ENCODE measurements at places on chromosomes 2 and 18.

DNA sequence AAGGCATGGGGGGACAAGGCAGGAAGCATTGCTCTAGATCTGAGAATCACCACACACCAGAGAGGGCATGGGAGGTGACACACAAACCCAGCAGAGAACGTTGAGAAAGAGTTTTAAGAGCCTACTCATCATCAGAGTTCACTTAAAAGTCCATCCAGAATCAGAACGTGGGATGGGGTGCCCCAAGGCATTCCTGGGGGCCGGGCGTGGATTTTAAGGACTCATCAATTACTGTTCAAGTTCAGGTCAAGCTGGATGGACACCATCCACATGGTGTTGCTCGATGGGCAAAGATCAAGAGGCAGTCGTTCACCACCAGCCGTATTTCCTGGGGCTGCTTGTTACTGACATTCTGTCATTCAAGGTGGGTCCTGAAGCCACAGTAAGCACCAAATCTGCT, 34.9 kb downstream of the BCL11A start:
- no peak for DNase-seq

- DNase-seq = no peak
Measured at GRCh38 chr2:51981783-51982182, 949.9 kb upstream of the NRXN1 start.

- no peak for DNase-seq
Measured at GRCh38 chr2:125707611-125708010, 948.3 kb upstream of the GYPC start.

GRCh38 chr2:23837871-23838270, 89.1 kb downstream of the ATAD2B start:
- no peak for DNase-seq

DNA sequence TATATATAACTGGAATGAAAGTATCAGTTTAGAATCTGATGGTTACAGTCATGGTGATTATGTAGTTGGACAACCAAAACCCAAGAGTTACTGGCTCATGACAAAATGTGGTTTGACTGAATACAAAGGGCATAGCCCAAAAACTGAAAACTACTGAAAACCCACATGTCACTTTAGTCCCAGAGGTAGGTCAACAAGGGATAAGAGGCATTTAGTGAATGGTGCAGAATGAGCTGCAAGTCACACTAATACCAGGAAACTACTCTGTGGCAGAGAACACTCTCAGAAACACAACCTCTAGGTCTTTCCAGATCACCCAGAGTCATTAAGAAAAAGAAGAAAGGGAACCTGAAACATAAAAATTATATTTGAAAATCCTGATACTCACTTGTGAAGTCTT, 154.5 kb downstream of the AGPS start:
- no peak for DNase-seq

GRCh38 chr18:10936176-10937053, 213.0 kb downstream of the PIEZO2 start:
- DNase-seq = no peak

GRCh38 chr2:109435901-109436598, 177.7 kb downstream of the SEPTIN10 start:
- no peak for DNase-seq

GRCh38 chr18:47248115-47248603, 3.3 kb downstream of the SKOR2 start:
- no peak for DNase-seq

DNA sequence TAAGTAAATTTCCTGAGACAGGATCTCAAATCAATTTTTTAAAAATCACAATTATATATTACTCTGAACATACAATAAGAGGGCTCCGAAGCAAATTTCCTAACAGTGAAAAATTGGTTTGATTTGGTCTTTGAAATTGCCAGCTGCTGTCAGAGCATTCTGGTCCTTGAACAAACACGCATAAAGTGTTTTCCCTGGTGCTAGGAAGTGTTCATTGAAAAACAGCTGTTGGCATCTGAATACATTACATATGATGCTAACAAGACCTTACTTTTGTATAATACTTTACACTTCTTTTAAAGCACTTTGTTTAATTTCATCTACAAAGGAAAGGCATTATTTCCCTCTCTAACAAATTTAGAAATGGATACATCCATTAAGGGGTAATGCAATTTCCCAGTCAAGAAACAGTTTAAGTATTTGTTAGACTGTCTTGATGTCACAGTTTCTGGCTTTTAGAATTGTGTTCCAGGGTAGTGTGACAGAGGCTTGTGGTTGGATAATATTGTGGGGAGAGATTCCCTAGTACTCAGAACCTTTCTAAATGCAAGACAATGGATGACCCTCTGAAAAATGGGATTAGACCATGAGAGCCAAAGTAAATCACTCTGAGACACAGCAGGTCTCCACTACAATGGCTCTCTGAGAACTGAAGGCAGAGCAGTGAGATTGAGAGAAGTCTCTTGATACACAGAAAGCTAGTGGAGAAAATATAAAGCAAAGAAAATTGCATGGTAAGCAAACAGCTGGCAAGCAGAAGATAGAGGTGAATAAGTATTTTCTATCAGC, 299.0 kb downstream of the TRIB2 start:
- no peak for DNase-seq

- DNase-seq = no peak
Measured at GRCh38 chr2:215870088-215870490, 143.3 kb downstream of the MREG start.

DNA sequence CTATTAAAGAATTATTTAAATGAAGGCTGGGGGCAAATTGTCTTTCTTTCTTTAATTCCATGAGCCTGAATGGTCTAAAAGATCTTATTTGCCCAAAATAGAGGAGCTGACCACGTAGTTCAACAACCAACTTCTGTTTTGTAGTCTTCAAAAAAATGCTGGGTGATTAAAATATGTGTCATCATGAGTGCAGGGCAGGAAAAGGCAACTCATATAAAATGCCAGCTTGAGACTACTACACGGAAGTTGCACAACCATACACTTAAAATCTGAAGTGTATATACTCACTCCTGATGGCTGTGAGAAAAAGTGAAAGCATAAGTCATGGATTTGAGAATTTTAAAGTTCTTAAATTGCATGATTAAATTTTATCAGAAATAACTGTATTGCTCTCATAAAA, 210.9 kb downstream of the DYM start:
- DNase-seq = no peak

DNA sequence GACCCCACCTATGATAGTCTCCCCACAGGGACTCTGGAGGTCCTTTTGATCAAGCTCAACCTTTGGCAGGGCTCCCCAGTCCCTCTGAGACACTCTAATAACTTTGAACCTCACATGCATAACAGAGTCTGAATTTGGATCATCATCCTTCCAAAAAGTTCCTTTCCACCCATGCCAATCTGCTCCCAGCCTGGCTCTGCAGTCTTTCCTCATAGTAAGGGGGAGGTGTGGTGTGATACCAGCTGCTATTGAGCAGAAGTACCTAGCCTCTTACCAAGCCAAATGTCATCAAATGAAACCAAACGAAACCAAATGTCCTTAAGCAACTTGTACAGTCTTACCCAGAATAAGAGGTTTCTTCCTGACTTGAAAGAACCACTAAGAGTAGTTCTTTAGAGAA, 36.5 kb downstream of the DTNA start:
- no peak for DNase-seq

DNA sequence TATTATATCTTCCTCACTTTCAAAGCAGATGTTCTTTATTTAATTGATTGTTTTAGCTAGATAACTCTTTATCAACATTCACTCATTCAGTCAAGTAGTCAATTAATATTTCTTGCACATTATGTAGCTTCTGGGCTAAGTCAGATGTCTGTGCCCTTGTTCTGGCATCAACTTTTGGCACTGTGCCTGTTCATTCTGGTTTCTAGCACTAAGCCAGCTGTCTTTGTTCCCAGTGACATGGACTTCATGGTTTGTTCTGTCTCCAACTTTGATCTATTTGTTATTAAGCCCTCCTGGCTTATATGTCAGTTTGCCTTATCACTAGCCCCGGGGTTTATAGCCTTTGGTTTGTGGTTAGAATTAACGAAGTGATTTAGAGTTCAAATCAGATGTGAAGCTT, 247.9 kb upstream of the SYT4 start:
- peak; percentile 75 for DNase-seq

GRCh38 chr18:44897411-44897810, 216.7 kb downstream of the SETBP1 start:
- DNase-seq = peak; percentile 99

GRCh38 chr2:221346411-221346810, 225.7 kb downstream of the EPHA4 start:
- DNase-seq = peak; percentile 32

DNA sequence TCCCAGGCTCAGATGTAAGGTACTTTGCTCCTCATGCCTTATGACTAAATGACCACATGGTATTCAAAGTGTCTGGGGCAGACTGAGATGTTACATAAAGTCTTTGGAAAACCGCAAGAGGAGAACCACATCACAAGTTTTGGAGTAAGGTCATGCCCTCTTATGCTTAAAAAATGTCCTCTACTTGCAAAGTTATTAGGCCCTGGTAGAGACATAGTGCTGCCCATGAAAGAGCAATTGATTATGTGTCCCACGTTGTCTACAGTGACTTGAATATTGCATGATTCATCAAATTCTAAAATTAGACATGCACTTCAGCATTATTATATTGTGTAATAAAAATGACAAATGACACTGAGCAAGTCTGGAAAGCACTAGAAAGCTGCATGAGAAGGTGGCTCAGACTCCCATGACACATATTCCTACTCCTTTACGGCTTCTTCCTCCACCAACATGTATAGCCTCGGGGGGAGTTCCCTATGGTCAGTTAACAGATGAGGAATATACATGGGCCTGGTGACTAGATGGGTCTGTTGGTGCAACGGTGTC, 602.6 kb upstream of the VRK2 start:
- DNase-seq = peak; percentile 2

GRCh38 chr18:78681396-78681795, 298.2 kb upstream of the SALL3 start:
- DNase-seq = no peak

- DNase-seq = no peak
Measured at GRCh38 chr2:119691189-119691588, 12.2 kb downstream of the TMEM177 start.

- DNase-seq = no peak
Measured at GRCh38 chr2:130339885-130340745, 2.6 kb upstream of the IMP4 start.

DNA sequence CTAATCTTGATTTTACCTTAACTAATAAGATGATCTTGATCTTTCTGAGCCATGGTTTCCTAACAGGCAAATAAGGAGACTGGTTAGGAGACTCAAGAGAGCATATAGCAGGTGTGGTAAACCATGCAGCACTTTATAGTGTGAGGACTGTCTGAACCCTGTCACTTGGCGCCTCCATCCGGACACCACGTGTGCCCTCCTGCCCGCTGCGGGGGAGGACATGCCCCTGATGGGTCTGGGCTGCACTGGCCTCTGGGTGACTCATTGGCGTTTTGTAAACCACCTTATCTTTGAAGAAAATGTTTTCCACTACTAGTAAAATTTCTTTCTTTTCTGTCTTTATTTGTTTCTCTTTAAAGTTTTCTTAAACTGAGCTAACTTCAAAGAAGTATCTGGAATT, 131.1 kb downstream of the FMNL2 start:
- no peak for DNase-seq

All from NCI-H69 (cell line).